ENCODE measurements at places on chromosomes 11 and 22.

GRCh38 chr11:23711981-23712380 lies 784.9 kb upstream of the LUZP2 start:
- no peak for DNase-seq

GRCh38 chr11:9512370-9513019 lies 51.7 kb downstream of the ZNF143 start:
- no peak for DNase-seq

- DNase-seq: no peak
Observed at GRCh38 chr11:32913445-32913844, 20.8 kb downstream of the QSER1 start.

DNA sequence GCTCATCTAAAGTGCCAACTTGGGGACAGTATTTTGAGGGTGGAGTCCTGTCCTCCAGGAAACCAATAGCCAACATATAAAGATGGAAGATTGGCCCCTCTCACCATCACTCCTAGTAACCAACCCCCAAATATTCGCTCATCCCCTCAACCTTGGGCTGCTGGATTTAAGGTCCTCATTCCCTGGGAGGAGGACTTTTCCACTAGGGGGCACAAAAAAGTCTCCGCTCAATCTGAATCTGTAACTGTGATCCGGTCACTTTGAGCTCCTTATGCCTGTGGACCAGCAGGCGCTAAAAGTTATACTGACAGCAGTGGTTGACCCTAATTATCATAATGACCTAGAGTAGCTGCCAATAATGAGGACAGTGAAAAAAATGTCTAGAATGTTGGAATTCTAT lies 20.5 kb upstream of the CLPB start:
- no peak for DNase-seq

DNA sequence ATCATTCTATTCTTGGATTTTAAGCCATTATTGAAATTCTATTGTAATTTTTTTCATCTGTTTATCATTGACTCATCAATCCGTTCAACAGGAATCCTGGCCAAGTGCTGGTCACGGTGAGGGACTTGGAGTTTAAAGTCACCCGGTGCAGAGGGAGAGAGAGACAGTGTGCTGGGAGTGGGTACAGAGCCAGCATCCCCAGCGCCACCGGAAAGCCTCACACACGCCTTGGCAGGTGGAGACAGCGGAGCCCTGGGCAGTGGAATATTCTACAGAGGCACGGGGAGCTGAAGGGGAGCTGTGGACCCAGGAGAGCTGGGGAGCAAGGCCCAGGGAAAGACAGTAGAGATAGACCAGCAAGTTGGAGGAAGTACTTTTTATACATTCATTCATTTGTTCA lies 787.6 kb downstream of the BRD1 start:
- DNase-seq: no peak

- DNase-seq: no peak
Observed at GRCh38 chr11:15851051-15851498, 505.3 kb downstream of the SOX6 start.

GRCh38 chr22:37425800-37426705 lies 1.2 kb downstream of the ELFN2 start:
- DNase-seq: peak; percentile 59

DNA sequence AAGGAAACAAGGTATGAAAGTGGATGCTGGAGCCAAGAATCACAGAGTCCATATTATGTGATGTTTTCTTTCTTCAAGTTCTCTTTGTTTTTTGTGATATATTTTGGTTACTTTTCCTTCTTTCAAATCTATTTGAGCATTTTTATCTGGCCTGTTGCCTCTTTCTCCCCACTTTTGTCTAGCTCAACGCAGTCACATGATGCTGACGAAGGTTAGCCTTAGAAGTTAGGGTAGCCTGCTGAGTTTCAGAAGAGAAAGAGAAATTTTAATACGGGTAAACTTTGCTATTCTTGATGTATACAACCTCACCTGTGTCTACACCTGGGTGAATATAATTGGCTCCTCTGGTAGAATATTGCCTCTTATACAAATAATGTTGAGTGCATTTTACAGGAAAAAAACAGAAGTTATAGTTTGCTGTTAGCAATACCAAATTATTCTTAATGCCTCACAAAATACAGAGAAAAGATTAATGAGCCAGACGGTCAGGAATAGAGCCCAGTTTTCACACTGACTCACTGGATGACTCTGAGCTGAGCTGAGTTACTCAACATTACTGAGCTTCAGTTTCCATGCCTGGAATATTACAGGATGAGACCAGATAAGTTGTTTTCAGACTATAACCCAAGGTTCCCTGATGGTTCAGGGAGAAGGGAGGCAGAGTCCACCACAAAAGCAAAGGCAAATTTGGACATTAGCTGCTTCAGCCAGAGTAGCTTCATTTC lies 161.6 kb upstream of the BDNF start:
- no peak for DNase-seq

DNA sequence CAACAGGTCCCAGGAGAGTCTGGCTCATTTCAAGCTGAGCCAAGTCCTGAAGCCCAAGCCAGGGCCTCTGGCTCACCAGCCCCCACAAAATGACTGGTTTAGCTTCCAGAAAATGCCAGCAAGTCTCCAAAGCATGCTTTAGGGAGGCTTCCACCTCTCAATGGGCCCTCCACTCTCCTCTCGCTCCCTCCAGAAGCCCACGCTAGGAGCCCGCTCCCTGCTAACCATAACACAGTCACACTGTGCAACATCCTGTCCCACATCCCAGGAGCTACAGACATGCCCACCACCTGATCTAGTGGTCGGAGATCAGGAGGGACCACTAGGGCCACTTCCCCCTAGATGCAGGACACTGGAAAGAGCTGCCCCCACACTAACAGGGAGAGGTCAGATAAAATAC lies 6.9 kb downstream of the SULT4A1 start:
- DNase-seq: no peak

DNA sequence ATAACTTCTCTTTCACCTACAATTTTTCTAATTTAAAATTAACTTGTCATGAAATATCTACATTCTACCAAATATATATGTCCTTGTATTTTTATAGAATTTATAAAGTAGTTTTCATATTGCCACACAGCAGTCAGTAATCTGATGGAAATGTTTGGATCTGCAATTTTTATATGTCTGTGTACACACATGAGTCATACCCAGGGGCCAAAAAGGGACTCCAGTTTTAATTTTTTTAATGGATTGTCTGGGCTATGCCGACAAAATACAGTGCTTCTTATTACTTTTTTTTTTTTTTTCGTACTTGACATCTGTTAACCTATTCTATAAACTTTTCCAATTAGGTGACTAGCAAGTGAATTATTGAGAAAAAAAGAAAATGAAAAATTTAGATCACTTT lies 6.3 kb downstream of the GUCY1A2 start:
- DNase-seq: no peak

- DNase-seq: peak; percentile 27
Observed at GRCh38 chr11:42524534-42525227, 787.1 kb upstream of the API5 start.

GRCh38 chr11:59641156-59641555 lies 25.6 kb upstream of the OSBP start:
- DNase-seq: no peak

GRCh38 chr11:61930933-61931332 lies 13.6 kb upstream of the RAB3IL1 start:
- no peak for DNase-seq

GRCh38 chr22:36913427-36914389 lies at the start of gene CSF2RB:
CSF2RB (plus strand) TSS chr22:36913628; CDS start chr22:36922208, 8,580 bp downstream.
- no peak for DNase-seq

DNA sequence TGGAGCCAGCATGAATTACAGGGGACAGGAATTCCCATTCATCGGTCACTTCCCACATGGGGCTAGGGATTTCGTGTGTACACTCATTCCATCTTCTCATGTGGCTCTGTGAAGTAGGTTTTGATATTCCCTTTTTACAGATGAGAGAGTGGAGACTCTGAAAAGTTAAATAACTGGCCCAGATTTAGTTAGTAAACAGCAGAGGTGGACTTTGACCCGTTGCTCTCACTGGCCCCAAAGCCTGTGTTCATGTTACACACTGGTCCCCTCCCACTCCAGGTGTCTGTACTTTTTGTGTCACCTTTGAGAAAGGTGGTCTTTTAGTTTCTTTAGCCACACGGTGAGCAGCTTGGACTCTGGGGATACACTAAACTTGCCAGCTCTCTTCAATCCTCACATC lies 108.5 kb downstream of the MICAL2 start:
- no peak for DNase-seq

DNA sequence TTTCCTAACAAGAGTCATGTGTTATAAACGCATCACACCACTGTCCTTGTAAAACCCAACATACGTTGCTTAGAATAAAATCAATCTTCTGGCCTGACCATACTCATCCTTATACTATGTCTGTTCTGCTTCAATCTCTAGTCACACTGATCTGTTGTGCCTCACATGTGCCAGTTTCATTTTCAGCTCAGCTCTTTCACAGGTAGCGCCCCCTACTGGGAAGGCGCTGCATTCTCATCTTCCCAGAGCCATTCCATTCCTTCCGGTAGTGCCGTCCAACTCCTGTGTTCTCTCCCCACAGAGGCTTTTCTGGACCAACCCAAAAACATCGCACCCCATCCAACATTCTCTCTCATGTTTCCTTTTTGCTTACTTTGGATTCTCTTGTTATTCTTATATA lies 22.2 kb downstream of the CASP5 start:
- no peak for DNase-seq

- DNase-seq: no peak
Observed at GRCh38 chr22:33023153-33023827, 34.9 kb downstream of the SYN3 start.

GRCh38 chr22:24289741-24290163 lies 19.1 kb downstream of the SPECC1L start:
- no peak for DNase-seq

DNA sequence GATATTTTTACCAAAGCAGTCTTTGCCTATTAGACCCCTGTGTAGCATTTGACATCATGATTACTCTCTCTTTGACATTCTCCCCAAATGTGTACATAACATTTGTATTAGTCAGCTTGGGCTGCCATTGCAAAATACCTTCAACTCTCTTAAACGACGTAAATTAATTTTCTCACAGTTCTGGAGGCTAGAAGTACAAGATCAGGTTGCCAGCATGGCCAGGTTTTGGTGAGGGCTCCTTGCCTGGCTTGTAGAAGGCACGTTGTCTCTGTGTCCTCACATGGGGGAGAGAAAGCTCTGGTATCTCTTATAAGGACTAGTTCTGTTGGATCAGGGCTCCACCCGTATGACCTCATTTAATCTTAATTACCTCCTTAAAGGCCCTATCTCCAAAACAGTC lies 12.3 kb upstream of the DLAT start:
- DNase-seq: no peak

GRCh38 chr11:114832532-114833125 lies 154.3 kb downstream of the NXPE2 start:
- peak; percentile 96 for DNase-seq
